Left kidney (tissue), 8 donors: ENCODE measurements at places on chromosomes 6 and 20.
A peak's percentile ranks its signal among the peaks of the same experiment; 100 is the strongest.

DNA sequence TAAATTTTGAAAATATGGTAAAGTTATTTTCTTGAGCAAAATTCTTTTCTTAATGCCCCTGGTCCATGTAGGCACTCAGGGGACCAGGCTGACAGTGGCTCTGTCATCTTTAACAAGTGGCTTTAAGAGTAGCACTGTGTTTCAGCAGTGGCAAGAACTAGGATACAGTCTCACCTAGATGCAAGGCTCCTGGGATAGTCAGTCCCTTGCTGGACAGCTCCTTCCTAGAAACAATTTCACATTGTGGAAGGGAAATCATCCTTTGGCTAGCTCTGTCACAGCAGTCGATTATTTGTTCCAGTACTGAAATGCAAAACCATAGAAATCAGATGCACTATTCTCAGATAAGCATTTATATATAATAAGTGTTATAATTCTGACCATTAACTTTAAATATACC is 175.4 kb upstream of the KCNQ5 start:
- DNase-seq: no peak

DNA sequence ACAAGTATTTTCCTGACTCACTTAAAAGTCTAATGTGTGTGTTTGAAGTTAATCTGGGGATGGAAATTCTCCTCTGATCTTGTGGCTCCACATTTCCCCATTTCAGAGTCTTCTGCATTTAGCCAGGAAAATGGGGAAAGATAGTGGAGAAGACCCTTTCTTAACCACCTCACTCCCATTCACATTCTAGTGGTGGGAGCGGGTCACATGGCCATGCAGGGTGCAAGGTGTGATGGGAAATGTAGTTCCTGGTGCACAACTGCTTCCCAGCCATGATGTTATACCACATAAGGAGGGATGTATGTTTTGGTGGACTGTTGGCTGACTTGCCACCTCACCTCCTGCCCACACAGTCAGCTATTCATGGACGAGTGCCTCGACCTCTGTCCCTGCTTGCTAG is 61.8 kb downstream of the BANF2 start:
- DNase-seq: no peak

DNA sequence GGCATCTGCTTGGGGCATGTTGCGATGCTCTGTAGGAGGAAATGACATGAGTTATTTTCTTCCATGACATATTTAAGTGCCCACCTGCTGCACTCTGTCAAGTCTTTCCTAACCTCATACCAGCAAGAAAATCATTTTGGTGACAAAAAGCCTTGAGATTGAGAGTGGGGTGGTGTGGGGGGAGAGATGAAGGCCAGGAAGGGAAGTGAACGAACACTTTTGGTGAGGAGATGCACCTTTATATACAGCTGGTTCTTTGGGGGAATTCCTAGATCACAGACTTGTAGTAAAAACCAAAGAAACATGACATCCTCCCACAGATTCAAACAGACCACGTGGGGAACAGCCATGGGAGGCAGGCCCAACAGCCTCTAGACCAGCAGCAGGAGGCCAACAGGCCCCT is 26.1 kb downstream of the NCOA5 start:
- DNase-seq: no peak

- no peak for DNase-seq
Measured at GRCh38 chr6:56947924-56948323, 7.0 kb upstream of the BEND6 start.

GRCh38 chr6:75819776-75820487 is 70.9 kb downstream of the MYO6 start:
- no peak for DNase-seq

DNA sequence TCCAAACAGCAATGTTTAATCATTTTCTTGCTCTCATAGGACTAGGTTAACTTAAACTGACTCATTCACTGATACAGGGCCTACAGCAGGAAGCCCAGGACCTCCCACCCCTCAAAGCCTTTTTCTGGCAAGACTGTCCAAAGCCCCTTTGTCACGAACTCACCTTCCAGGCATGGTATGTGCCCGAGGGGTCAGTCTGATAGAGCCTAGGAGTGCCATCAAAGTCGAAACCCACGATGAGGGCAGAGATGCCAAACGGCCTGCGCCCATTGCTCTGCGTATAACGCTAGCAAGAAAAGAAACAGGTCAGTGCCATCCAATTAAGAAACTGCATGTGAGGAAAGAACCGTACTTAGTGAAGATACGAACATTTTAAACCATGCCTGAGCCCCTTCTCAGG is 4.3 kb downstream of the PSMA7 start:
- no peak for DNase-seq

DNA sequence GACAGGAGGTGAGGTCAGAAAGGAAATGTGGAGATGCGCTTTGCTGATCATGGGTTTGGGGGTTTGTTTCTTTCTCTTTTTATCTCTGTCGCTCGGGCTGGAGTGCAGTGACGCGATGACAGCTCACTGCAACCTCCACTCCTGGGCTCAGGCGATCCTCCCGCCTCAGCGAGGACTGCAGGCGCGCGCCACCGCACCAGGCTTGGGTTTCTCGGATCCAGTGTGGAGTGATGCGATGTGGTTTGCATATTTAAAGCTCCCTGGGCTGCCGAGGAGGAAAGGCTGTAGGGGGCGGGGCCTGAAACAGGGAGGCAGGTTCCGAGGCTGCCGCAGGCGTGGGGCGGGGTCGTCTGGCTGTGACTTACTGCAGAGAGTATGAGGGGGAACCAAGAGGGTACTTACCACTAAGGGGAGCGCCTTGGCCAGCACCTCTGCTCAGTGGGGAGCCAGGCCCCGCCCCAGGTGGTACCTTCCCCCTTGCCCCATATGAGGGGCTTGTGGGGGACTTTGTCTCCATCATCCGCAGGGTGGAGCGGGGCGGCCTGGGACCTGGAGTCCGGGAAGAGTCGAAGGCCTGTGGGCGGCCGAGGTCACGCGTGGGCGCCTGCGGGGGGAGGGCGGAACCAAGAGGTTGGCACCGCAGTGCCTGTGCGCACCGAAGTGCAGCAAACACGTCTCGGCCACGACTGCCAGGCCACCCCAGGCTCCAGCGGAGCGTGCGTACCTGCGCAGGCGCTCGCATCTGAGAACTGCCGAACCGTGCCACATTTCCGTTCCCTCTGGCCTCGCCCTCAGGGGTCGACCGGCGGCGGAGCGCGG is 12.7 kb upstream of the BAK1 start:
- DNase-seq: no peak

DNA sequence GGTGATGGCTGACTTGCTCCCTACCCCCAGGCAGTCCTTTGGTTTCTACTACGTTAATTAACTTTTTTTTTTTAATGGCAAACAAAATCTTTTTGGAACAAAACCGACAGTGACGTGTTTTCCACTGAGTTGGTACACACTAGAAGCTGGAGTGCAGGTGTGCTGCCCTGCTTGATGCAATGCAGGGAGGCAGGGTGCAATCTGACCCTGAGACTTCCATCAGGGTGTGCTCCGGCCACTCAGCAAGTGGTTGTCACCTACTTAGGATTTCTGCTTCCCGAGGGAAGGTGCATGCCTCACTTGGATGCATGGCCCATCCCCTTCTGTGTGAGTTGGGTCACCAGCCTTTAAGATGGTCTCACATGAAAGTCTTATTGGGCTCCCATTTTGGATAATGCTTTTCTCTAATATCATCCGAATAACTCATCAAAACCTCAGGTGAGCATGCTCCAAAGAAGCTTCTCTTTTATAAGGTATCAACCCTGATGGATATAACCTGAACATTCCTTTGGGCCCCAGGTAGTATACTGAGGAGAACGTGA is 14.0 kb downstream of the RREB1 start:
- no peak for DNase-seq

DNA sequence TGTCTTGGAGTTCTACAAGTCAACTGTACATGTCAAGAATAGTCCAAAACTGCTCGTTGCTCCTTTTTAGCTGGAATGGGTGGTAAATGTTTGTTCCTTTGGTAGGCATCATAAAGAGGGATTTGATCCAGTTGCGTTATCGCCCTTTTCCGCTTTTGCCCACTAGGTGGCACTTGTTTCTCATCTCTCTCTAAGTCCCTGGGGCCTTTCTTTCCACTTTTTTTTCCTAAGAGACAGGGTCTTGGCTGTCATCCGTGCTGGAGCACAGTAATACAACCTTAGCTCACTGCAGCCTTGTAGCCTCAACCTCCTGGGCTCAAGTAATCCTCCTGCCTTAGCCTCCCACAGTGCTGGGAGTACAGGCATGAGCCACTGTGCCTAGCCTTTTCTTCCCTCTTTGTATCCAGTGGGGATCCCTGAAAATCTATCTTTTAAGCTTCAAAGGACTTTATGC is 20.7 kb downstream of the GTPBP2 start:
- DNase-seq: peak; percentile 77
